ENCODE measurements at places on chromosomes 7 and 10.

- DNase-seq = no peak
Observed at GRCh38 chr7:33287738-33288137, 158.4 kb downstream of the BBS9 start.

GRCh38 chr10:44984671-44985101, 6.1 kb upstream of the DEPP1 start:
- DNase-seq = no peak

- no peak for DNase-seq
Observed at GRCh38 chr7:55063633-55064032, 44.8 kb downstream of the EGFR start.

- DNase-seq = no peak
Observed at GRCh38 chr7:107628461-107629064, 32.1 kb upstream of the SLC26A4 start.

- DNase-seq = no peak
Observed at GRCh38 chr10:6061056-6061455, 1.1 kb downstream of the IL2RA start.

DNA sequence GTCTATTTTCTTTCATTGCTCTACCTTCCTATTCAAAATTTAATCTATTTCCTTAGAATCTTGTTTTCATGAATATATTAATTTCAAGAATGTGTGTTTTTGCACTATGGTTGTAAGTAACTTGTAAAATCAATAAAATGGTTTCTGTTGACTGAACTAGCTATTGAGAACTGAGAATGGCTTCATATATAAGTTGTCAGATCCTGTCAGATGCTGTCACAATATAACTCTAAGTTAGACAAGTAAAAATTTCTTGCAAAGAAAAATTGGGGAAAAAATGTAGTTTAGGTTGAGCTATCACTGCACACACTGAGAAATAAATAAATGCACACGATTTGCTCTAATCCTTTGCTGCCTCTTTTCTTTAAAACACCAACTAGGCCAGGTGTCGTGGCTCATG, 89.8 kb downstream of the RAB11FIP2 start:
- DNase-seq = no peak

GRCh38 chr7:100677308-100678267, 4.0 kb downstream of the GNB2 start:
- no peak for DNase-seq

DNA sequence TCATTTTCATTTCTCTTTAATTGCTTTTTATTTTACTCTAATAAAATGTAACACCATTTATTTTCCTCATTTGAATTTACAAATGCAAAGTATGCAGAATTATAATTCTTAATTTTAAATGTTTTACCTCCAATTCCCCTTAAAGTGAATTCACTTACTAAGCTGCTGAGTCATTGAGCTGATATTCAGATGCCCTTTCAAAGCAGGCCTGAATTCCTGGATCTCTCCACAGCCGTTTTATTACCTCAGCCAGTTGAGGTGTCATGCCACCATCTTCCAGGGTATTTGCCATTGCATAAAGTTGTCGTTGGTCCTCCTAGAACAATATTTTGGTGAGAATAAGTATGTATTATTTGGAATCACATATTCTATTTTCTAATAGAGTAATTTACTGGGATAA, 33.2 kb downstream of the GNAT3 start:
- no peak for DNase-seq

DNA sequence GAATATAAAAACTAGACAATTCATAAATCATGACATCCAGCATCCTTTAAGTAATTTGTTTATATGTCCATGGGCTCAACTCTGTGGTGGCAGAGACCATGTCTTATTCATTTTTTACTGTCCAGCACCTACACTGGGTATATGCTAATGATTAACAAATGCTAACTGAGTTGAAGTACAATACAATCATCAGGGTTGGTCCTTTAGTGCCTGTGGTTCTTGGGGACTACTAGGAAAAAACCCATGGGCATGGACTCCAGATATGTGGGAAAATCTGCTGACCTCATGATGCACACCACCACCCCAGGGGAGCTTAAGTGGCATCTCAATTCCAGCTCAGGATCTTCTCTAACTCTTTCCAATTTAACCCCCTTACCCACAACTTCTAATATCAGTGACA, 85.3 kb upstream of the YAE1 start:
- no peak for DNase-seq

DNA sequence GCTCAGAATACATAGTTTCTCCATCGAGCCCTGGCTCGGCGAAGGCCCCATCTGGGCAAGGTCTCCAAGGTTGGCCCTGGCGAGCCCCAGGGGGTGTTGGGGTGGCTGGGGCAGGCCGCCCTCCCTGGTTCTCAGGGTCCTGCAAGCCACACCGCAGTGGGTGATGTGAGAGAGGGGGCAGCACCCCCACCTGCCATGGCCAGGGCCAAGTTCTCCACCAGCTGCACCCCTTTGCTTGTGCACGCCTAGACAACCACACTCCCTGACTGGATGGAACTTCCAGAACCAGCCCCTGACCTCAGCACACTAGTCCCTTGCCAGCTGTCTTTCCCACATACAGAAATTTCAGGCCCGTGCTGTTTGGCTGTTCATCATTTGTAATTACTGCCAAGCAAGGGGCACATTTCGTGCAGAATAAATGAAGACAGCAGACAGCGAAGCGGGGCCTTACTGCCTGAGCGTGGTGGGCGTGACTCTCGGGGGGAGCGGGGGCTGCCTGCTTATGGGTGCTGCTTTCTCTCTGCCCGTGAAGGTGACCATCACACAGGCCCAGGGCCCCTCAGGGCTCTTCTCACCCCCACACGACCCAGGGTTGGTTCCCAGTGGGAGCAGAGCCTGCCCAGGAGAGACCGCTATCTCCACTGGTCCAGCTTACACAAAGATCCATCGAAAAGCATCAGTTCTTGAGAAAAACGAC, 85.9 kb downstream of the ADARB2 start:
- no peak for DNase-seq
